IPS-NIHi11 (cell line): ENCODE measurements at places on chromosomes 1 and 21.

DNA sequence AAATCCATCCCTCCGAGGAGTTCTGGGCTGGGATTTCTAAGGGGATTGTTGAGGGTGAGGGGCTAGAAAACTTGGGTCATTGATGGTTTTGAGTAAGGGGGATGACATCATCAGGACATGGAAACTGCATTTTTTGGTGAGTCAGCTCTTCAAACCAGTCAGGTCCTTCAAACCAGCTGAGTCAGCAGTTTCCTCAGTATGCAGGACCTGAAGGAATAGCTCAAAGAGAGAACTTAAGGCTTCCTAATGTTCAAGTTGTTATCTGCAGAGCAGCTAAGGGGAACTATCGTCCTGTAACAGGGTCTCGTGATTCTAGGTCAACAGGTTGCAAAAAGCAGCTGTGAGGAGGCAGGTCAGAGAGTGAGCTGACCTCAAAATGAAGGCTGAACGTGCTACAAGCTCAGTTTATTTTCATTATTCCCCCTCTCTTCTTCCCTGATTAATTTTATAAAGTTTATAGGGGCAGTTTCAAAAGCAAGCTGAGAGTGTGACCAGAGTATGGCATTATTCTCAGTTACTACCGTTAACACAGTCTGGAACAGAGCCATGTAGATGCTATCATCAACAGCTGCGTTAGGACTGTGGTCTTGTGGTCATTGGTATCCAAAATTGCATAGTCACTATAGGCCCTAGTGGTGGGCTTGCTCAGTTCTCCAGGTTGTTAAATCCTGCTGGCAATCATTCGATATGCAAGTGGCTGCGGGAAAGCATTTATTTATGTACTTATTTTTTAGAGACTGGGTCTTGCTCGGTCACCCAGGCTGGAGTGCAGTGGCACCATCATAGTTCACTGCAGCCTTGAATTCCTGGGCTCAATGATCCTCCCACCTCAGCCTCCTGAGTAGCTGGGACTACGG is 10.7 kb upstream of the SDC3 start:
- no peak for DNase-seq

DNA sequence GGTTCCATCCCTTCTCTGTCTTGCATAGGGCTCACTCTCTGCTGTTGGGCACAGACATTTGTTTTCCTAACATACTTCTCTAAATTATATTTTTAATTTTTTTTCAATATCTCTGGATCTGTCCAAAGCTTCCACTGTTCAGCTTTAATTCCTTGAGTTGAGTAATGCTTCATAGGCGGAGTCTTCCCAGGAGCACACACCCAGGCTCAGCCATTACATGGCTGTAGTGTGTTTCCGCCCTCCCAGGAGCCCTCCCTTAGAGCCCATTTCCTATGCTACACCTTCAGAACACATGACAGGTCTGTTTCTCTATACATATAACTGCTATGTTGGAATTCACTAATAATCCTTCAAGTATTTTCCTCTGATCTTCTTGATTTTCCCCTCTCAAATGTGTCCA is 297.4 kb downstream of the PBX1 start:
- DNase-seq: no peak

GRCh38 chr1:116087628-116088027 is 23.6 kb upstream of the MAB21L3 start:
- DNase-seq: no peak

DNA sequence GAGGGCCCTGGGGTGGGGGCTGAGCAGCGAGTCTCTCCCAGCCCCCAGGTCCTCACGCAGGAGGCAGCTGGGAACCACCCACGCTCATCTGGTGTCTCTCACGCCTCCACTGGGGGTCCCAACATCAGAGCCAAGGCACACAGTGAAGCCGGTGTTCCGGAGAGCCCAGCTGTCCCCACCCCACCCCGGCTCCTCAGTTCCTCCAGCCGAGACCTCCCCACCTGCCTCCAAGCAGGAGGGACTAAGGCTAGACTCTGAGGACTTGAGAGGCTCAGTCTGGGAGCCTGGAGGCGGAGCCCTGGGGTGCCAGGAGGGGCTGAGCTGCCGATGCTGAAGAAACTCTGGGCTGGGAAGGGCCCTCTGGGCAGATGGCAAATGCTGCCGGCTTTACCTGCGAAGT is 1.6 kb upstream of the HPCA start:
- DNase-seq: no peak

GRCh38 chr1:57158604-57158998 is 192.8 kb upstream of the C8B start:
- no peak for DNase-seq
